Activated CD8-positive, alpha-beta T cell treated with anti-CD3 and anti-CD28 coated beads for 36 hours (primary cell): ENCODE measurements at places on chromosomes 3 and 15. TPM values are rescaled to one million over a fixed set of nuclear protein-coding genes. Genes with fewer than 3 reads are reported as not detected.

GRCh38 chr3:145889730-145890129, 271.3 kb downstream of the PLOD2 start:
- DNase-seq, result no peak

The PARP15 gene
- 14.0 TPM for total RNA-seq

- DNase-seq, result peak; percentile 24
Measured at GRCh38 chr3:66355394-66355793, 134.6 kb downstream of the SLC25A26 start.

GRCh38 chr3:110697961-110698360, 373.7 kb upstream of the NECTIN3 start:
- no peak for DNase-seq

DNA sequence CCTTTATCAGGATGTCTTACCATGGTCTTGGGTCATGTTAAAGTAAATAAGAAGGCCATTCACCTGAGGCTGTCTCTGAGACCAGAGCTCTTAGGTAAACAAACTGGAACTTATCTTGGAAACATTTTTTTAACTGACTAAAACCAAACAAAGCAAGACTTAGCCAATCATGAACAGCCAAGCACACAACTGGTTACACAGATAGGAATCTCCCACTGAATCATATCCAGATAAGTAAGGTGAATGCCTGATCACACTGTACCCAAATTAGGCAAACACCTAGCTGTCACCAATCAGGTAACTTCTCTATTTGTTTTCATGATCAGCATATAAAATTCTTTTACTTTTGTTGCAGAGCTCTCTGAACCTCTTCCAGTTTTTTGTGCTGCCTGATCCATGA, 205.4 kb downstream of the CNTN3 start:
- DNase-seq, result no peak

DNA sequence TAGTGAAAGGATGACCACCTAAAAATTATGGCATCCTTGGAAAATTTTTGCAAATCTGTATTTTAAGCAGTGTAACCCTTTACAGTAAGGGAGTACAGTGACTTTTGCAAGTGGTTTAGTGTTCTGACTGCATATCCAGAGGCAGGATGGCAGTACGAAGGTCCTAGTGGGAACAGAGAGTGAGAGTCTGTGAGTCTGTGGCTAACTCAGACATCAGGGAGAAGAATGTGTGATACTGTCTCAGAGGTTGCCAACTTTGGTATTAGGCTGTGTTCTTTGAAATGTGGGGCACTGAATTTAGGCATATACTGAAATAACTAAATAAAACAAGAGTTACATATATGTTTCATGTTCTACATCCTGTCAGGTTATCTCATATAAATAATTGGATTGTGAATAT, 25.7 kb downstream of the PRKCI start:
- no peak for DNase-seq

- DNase-seq, result peak; percentile 95
Measured at GRCh38 chr3:138594150-138594934, at the start of gene CEP70. Gene CEP70, minus strand, starts transcription at chr3:138594260. Its CDS starts 21,333 bp downstream, at chr3:138572927.

The CPNE9 gene
- total RNA-seq, result not detected

DNA sequence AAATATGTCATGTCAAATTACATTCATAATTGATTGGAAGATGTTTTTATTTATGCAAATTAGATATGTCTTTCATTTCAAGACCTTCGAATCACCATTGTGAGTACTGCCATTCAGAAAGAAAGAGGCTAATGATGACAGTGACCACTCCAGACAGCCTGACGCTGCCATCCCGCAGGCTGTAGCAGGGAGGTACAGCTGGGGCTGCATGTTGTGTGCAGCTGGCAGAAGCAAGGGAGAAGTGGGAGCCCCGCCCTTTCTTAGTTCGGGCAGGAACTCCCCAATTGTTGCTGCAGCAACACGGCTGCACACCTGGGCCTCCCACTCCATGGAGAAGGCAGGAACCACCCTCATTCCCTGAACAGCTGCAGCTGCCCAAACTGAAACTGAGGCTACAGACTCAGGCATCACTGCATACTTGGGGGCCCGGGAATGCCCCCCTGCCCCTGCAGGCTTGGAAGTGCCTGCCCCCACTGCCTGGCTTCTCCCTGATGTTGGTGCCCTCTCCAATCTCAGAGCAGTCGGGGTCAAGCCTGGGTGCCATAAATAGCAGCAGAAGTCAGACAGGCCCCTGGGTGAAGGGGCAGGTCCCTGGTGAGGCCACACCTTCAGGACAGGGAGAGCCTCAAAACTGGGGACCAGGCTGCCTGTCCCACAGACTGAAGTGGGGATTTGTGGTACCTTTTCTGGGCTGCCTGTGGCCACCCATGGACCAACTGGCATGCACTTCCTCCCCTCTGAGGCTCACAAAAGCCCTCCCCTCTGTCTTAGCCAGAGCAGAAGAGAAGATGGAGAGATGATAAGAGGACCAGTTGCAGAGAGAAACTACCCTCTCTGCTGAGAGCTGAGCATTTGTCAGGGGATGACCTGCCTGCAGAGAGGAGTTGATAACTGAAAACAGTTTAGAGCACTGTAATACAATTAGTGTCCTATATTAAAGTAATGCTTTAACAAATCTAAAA, 964.6 kb downstream of the SI start:
- no peak for DNase-seq

The SLC22A14 gene
- total RNA-seq, result not detected

The ITIH4 gene
- total RNA-seq, result 3.9 TPM

GRCh38 chr15:89766357-89767311, 9.5 kb upstream of the MESP2 start:
- DNase-seq, result no peak

DNA sequence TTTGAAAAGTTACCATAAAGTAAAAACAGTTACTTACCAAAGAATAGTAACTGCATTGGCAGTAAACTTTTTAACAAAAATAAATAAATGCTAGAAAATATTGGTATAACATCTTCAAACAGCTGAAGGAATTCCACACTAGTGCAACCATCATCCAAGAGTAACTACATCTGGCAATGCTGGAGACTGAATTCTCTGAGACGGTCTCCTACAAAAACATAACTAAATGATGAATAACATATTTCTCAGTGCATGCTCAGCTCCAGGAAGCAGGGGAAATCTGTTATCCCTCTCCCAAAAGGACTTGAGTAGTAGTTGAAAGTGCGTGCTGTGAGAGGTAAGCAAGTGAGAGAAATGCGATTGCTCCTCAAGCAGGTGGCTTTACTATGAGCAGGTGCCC, 526.8 kb upstream of the CCDC54 start:
- DNase-seq, result no peak

DNA sequence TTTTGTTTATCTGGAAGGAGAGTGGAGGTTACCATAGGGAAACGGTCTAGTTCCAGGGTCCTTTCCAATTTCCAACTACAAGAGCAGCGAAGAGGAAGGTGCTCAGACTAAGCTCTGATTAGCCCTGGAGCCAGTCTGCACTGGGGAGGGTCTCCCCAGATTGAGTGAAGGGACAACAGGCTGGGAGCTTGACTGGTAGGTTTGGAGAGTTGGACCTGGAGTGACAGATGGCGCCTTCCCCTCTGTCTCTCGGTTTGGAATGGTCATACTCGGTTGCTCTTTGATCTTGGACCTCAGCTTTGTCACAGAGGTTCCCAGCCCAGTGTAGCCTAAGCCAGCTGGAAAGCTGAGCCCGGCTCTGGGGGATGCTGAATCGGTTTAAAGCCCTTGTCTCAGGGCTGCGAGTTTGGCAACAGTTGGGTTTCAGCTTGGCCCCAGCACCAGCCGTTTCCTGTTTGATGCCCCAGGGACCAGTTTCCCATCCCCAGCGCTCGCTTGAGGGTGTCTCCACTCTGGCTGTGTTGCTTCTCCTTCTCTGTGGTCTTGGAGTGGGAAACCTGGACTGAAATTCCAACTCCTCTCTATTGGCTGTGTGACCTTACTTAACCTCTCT, 53.1 kb upstream of the ULK4 start:
- peak; percentile 33 for DNase-seq

DNA sequence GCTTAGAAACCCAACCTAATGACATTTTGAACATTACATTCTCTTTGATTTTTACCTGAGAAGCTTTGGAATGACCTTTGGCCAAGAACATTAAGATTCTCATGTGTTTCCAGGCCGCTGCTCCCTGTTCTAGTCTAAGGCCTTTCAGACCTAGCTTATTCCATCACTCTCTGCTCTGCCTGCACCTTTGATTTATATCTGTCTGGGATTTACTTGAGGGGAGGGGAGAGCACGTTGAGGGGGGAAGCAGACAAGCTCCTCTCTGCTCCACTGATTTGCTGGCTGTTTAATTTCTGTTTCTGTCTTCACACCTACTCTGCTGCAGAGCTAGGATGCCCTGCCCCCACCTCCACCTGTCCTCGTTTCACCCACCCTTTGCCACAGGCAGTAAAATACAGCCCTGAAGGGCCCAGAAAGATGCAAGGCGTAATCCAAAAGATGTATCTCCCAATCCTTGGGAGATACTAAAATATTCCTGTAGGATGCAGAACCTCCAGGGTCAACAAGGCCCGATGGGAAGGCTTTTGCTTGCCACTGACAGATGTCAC, 429.8 kb downstream of the EPHB1 start:
- DNase-seq, result no peak

DNA sequence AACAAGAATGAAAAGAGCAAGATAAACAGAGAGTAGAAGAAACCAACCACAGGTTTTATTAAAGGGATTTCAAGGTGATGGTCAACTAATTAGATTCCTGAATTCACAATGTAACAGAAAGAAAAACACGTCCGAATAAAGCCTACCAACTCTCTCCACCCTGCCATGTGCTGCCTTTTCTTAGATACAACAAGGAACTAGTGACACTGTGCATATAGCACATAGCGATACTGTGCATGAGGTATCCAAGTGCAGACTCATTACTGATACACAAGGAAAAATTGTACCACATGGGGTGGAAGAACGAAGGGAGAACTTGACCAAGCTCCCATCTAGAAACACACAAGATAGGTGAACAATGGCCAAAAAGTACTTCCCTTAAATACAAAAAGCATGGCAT, 154.6 kb downstream of the MAGI1 start:
- no peak for DNase-seq

- no peak for DNase-seq
Measured at GRCh38 chr3:57972531-57973111, 35.6 kb upstream of the FLNB start.

DNA sequence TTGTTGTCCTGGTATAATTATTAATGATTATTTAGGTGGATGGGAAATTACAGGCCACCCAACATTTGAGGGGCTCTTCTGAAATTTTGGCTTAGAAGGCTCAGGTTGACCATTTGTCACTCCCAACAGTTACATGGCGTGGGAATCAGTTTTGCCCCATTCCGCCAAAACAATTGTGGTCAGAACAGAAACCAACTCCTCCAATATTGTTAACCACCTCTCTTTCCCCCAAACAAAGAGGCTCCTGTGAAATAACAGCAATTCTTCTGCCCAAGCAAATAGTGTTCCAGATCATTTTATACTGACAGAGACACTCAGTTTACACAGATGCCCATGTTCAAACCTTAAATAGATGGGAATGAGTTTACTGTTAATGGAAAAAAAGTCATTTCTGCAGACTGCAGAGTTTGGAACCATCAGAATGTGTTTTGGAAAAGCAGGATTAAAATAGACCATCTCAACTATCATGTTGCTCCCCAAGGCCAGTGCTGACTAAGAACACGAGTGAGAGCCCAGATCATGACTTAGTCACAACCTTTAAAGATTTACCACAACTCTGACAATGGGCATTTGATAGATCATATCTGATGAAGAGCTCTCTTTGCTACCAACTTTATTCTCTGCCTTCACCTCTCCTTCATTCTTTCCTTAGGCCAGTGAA, 102.1 kb downstream of the DUT start:
- DNase-seq, result peak; percentile 32

DNA sequence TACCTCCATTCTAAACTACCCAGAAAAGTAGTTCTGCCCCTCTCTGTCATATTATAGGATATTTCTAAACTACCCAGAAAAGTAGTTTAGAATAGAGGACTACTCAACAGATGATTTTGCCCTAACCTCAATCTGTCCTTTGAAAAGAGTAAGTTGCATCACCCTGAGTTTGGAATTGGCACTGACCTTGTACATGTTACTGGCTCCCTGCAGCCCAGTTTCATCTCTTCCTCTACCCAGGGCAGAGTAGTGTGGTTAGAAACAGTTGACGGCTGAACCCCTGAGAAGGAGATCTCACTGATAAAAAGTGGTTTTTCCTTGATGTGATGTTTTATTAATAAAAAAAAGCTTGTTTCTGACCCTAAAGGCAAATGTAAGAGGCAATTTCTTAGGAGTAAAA, 340.5 kb upstream of the NECTIN3 start:
- no peak for DNase-seq

DNA sequence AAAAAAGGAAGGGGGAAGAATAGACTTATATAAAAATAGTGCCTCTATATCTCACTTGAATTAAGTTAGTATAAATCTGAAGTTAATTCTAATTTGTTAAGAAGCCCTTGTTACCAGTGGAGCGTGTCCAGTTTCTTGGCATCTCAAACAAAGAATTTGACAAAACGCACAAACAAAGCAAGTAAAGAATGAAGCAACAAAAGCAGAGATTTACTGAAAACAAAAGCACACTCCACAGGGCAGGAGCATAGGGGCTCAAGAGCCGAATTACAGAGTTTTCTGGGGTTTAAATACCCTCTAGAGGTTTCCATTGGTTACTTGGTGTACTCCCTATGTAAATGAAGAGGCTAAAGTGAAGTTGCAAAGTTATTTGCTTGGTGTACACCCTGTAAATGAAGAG, 34.0 kb upstream of the GK5 start:
- no peak for DNase-seq

The TRAT1 gene
- total RNA-seq, result 15.5 TPM
